Heart left ventricle (tissue), 16 donors: ENCODE measurements at places on chromosomes 4 and X. TPM values are rescaled to one million over a fixed set of nuclear protein-coding genes. Genes with fewer than 3 reads are reported as not detected.

The AADAT gene
- total RNA-seq, result 2.4 TPM

The FATE1 gene
- 0.37 TPM for total RNA-seq

The ATP8A1 gene
- 29.7 TPM for total RNA-seq

The IQCM gene
- total RNA-seq, result not detected

The PTTG2 gene
- total RNA-seq, result not detected

The LRP2BP gene
- total RNA-seq, result 2.4 TPM

The ERVMER34-1 gene
- total RNA-seq, result 6.0 TPM

The MRFAP1L1 gene
- 39.1 TPM for total RNA-seq

The TMPRSS11D gene
- total RNA-seq, result not detected

The SPANXB1 gene
- total RNA-seq, result not detected

The AMOT gene
- total RNA-seq, result 10.5 TPM

The CLDN2 gene
- total RNA-seq, result not detected

The PAGE2B gene
- not detected for total RNA-seq
